ENCODE measurements at places on chromosomes 6 and 20.

- DNase-seq, result no peak
Observed at GRCh38 chr6:45984347-45984746, 31.3 kb downstream of the CLIC5 start.

DNA sequence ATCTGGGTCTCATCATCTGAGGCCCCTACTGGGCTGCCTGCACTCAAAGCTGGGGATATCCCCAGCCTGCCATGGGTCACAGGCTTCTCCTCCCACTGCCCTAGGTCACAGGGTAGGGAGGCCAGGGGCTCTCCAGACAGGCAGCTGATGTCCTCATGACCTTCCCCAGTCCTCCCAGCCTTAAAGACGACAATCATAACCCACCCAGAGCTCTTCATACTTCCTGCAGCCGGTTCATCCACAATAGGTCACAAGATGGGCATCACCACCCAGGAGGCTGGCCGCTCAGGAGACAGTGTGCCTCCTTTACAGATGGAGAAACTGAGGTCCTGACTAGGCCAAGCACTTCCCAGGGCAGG, 15.2 kb downstream of the TFEB start:
- DNase-seq, result no peak

- no peak for DNase-seq
Observed at GRCh38 chr20:55424968-55425367, 580.4 kb downstream of the CBLN4 start.

DNA sequence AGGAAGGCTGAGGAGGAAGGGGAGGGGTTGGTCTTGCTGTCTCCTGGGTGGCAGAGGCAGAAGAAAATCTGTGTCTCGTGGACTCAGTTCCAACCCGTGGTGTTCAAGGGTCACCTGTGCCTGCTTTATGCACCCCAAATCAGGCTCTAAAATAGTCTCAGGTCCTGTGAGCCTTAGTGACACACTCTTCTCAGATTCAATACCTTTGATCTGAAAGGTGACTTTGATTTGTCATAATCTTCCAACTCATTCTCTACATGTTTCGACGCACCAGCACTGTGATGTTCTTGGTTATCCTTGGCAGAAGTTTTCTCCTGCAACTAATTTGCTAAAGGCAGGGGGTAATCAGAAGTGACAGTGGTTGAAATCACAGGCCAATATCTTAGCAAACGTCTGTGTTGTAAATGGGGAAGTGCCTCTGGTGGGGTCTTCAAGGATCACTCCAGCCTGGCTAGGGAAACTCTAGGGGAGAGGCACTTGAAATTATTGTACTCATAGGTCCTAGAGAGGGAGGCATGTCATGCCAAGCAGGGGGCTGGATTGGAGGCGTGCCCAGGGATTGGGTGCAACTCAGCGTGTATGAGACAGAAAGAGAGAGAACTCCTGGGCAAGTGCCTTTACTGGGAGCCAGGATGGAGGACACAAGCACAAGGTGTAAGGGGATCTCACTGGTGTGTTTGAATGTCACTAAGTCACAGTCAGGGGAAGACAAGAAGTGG, 19.0 kb upstream of the PRND start:
- no peak for DNase-seq

DNA sequence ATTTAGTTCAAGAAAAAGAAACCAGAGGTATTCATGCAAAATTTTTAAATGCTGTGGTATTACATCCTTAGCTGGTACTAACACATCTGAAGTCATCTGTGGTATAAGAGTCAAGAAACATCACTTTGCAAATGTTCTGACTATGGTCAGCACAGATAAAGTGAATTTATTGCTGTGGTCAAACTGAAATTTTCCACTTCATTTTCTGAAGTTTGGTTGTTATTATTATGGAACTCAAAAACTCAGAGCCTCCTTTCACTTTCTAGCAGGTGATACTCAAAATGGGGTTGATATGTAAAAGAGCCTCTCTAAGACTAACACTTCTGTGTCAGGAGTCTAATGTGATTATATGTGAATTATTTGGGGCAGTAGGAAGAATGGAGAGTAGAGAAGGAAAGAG, 257.8 kb downstream of the RNGTT start:
- DNase-seq, result no peak

GRCh38 chr20:39935901-39936300, 753.1 kb downstream of the MAFB start:
- no peak for DNase-seq

- DNase-seq, result no peak
Observed at GRCh38 chr20:752291-752690, 16.0 kb downstream of the SLC52A3 start.

GRCh38 chr6:75368151-75368779, 83.7 kb upstream of the TMEM30A start:
- DNase-seq, result peak; percentile 44

DNA sequence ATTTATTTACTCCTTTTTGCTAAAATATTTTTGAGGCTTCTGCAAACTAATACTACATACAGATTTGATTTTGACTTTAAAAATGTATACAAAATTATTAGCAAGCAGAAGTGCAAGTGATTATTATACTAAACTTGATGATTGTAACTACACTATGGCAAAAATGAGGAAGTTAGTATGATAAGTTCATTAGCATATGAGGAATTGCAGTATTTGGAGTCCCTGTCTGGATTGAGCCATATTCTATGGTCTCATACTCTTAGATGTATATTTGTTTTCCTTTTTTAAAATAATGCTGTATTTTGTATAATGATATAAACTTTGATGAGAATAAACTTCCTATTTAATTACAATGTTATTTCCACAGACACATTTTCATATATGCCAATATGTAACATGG, 13.9 kb downstream of the CRISP3 start:
- no peak for DNase-seq

GRCh38 chr6:27814665-27815424, 97.4 kb downstream of the OR2B2 start:
- peak; percentile 79 for DNase-seq

DNA sequence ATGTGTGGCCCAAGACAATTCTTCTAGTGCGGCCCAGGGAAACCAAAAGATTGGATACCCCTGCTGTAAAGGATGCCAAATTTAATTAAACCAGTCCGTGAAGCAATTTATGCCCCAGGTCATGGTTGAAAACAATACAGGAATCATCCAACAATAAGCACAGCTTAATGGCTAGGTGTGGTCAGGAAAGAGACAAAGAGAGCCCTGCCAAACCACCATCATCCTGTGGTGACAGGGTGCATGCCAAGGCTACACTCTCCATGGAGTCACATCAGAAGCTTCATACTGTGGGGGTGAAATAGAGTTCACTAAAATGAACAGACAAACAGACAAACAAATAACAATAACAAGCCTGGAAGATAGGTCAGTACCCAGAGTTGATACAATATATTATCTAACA, 62.7 kb downstream of the DZANK1 start:
- DNase-seq, result no peak

DNA sequence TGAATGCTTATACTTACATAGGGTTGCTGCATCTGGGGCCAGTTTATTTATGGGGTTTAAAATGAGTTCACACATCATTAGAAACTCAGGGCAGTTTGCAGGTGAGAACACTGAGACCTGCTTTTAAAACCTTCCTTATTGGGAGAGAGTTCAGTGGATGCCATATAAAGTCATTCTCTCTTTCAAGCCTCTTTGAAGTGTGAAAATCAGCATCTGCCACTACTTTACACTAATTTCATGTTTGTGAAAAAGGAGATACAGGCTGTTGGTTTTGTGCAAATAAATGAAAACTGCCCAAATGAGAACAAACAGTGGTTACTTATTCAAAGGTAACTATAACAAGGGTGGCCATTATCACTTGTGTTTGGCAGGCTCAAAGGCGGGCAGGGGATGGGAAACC, 530.5 kb downstream of the KIF16B start:
- no peak for DNase-seq

DNA sequence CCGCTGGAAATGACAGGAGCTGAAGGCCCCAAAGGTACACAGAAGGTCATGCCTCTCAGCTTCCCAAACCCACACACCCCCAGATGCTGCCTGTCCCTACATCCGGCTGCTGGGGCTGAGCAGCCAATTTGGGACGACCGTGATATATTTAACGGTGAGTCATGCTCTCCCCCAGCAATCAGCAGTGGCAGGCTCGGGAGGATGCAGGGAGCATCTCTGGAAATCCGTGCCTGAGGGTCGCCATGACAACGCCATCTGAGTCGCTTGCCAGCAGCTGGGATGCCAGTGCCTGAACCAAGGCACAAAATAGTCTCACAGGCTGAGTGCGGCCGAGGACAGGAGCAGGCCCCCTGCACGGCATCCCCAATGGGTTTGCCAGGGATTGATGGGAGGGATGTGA, 57.9 kb downstream of the KCNB1 start:
- DNase-seq, result no peak

DNA sequence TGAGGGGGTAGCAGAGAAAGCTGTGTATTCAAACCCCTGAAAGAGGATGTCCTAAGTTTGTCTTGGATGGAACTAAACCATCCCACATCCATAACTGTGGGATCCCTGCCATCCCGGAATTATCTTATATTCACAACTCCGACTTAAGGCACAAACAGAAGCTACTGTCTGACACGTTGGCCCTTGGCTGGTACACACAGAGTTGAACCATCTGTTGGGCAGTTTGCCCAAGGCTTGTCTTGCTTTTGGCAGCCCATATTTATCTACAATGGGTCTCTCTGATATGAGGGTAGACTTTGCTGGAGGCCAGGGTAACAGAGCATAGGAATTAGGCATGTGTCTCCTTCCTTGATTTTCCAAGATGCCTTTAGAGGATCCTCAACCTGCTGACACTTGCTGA, 116.6 kb upstream of the PROKR2 start:
- DNase-seq, result no peak

- peak; percentile 90 for DNase-seq
Observed at GRCh38 chr20:62952373-62952967, at the start of gene SLC17A9. Gene SLC17A9, plus strand, starts transcription at chr20:62952709. Its CDS starts 122 bp downstream, at chr20:62952831.

DNA sequence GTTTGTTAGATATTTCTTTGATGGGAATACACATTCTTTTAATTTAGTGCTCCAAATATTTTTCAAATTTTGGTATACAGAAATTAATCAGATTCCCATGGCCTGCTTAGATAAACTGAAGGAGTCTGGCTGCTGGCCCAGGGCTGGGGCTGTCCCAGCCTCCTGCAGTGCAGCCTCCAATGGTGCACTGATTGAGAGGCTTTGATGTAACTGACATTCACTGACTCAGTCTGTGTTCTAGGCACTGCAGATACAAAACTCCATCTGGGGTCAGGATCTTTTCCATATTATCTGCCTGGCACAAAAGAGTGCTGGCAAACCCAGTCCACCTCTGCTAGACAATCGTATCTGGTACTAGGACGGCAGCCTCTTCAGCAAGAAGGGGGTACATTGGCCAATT, 64.8 kb downstream of the GRIK2 start:
- DNase-seq, result no peak

- DNase-seq, result no peak
Observed at GRCh38 chr6:160331204-160331603, 17.0 kb upstream of the SLC22A3 start.

DNA sequence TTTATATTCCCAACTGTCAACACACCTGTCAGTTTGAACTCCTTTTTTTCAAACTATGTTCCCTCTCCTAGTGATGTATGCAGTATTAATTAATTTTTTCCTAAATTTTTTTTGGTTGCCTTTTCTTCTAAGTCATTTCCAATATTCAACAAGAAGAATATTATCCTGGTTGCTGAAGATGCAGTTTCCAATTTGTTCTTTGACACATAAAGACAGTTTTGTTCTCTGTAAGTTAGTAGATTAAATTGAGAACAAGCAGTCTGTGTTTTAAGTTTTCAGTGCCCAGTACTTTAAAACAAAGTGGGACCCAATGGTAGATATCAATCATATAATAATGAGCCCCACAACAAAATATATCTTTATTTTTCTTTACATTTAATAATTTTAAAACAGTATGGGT, 47.3 kb downstream of the GJA1 start:
- no peak for DNase-seq

Data from RPMI8226 (cell line).